ENCODE measurements at places on chromosomes 2 and 18.

GRCh38 chr2:149365931-149366583 lies 35.7 kb downstream of the LYPD6 start:
- DNase-seq = peak; percentile 39

- DNase-seq = no peak
Measured at GRCh38 chr2:70089220-70089982, 2.1 kb downstream of the PCBP1 start.

DNA sequence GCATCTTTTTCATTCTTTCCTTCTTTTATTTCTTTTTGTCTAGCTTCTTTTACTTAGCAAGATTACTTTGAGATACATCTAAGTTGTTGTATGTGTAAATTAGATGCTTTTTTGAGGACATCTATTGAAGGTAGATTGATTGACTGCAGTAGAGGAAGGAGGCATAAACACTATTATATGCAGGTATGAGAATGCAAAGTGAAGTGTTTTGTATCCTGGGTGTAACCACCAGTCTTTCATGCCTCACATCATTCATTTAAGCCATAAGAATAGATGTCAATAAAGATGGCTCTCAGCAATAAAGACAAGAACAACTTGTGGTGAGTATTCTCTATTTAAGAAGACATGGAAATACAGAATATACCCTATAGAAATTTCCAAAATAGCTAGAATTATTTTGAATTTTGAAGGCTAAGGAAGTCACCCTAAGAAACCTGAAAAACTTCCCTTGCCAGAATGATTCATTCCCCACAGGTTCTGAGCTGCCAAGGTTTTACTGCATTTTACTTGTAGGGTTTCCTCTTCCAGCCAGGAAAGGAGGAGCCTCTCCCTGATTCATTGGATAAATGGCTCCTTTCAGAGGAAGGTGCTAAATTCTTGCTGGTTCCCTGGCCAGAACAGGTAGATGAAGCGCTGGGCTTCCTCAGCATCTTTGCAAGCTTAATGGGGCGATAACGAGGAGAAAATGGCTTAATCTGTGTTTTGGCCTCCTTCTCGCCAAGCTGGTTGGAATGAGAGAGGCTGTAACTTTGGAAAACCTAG lies 279.8 kb upstream of the SLC14A2 start:
- DNase-seq = no peak

DNA sequence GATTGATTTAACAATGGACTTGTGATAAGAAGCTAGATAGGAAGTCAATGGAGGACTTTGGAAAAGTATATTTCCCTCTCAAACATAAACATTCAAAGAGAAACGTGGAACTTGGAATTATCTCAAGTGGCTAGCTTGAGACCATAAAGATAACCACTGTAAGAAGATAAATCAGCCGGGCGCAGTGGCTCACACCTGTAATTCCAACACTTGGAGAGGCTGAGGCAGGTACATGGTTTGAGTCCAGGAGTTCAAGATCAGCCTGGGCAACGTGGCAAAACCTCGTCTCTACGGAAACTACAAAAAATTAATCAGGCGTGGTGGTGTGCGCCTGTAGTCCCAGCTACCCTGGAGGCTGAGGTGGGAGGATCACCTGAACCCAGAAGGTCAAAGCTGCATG lies 405.9 kb upstream of the ACVR2A start:
- DNase-seq = no peak

GRCh38 chr2:201255408-201256033 lies 4.8 kb upstream of the CASP8 start:
- DNase-seq = no peak

DNA sequence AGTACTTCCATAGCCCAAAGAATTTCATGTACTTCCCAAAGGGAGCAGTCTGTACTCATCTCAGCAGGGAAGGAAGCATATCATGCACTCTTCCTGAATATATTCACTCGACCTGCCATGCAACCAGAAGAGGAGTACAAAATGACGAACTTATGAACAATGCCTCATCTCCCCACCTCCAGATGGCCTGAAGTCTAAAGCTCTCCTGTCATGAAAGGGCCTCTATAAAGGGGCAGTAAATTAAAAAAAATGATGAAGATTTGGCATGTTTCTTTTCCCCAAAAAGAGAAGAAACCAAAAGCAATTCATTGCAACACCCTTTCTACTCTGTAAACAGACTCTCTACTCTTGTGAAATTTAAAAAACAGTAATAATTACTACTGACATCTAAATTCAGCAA lies 1601.1 kb downstream of the LRP1B start:
- no peak for DNase-seq

- DNase-seq = no peak
Measured at GRCh38 chr2:240962300-240963064, 35.9 kb upstream of the SNED1 start.

DNA sequence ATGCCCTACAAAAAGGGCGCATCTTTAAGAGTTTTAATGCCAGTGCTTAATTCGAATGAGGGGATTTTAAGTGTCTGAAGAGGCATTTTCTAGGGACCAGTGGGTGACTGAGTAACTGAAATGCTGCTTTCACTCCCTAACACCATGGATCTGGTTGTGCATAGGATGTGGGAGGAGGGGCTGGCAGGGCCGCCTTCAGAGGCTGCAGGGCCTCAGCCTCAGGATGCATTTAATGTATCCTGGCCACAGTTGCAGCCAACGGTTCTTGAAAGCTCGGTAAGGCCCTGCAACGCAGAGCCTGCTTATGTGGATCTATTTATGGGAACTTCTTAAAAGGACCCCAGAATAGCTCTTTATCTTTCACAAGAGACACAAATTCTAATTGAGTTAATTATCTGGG lies 25.8 kb upstream of the IL18RAP start:
- no peak for DNase-seq

GRCh38 chr2:80300954-80301353 lies 3.6 kb downstream of the LRRTM1 start:
- DNase-seq = no peak

- no peak for DNase-seq
Measured at GRCh38 chr2:31402388-31402787, 12.2 kb downstream of the XDH start.

DNA sequence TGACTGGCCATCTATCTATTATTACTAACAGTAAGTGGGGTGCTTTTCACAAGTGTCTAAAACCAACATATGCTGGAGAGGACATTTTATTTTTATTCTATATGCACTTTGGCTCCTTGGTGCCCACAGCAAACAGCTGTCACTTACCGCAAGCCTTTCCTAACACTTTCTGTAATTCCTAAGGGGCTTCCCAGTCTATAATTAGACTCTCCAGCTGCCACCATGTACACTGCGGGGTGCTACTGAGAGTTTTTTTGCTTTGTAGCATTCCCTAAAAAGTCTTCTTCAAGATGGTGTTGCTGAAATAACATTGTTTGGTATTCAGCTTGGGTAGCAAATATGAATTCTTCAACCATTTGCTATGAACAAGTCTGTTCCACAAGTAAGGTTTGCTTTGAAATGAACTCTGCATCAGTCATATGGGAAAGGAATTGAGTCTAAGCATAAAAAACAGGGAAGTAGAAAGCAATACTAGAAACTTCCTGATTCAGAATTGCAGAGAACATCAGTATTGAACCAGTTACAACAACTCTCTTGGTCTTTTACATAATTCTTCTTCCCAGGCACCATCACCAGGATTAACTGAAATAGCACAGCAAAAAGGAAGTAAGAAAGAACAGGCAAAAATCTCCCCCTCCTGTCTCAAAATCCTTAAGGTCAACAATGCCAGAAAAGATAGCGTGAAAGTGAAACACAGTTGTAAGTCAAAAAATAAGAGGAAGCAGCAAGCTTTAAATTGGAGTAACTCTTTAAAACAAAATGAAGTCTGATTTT lies 28.6 kb downstream of the EPB41L3 start:
- no peak for DNase-seq

DNA sequence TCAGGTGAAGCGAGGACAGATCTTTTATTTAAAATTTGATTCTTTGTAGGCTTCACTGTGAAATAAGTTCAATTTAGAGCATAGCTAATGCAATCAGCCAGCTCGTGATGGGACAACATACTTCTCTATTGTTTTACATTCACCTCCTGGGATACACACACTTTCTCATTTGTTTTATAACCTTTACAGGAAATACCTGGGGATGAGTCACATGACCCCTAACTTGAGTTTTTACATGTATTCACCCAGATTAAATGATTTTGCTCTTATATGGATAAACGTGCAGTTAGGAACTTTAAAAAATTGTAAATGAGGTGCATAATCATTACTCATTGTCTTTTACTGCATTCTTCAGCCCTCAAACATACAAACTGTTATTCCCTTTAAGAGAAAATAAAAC lies 152.1 kb downstream of the NEDD4L start:
- no peak for DNase-seq

GRCh38 chr2:82792316-82792715 lies 1666.8 kb downstream of the SUCLG1 start:
- no peak for DNase-seq

DNA sequence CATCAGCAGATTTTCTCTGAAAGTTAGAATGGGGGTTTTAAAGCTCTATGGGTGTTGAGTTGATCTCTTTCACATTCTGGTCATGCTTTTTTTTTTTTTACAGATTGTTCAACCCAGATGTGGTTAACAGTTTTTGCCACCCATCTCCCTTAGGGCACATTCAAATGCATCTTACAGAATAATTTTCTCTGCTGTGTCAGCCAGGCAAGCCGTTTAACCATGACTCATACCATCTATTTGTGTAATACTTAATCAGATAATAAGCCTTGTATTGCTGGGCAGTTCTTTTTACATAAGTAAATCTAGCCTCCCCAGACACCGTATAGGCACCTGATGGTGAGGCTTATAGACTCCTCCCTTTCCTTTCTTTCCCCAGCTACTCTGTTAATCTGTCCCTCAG lies 62.0 kb downstream of the TGIF1 start:
- peak; percentile 52 for DNase-seq

DNA sequence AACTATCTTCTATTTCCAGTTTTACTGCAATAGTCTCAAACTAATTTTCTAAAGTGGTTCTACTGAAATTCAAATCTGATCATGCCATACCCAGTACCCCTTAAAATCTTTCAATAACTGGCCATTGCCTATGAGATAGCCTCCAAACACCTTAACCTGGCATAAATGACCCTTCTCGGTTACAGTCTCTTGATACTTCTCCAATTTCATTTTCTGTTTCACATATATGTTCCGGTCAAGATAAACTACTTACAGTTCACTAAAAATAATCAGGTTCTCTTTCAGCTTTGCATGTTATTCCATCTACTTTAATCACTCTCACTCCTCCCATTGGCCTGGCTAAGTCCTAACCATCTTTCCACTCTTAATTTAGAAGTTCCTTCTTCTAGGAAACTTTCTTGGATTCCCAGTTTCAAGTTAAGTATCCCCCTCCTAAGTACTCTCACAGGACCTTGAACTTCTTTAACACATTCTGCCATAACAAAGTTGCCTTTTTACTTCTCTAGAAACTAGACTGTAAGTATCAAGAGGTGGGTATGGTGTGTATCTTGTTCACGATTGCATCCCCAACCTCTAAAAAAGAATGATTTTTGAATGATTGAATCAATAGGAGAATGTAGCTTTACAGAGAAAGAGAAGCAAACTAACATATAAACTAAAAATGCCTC lies 110.2 kb upstream of the RBBP8 start:
- DNase-seq = no peak

GRCh38 chr18:46536215-46536874 lies 120.7 kb downstream of the LOXHD1 start:
- peak; percentile 4 for DNase-seq

GRCh38 chr18:2994020-2994589 lies 18.8 kb downstream of the LPIN2 start:
- DNase-seq = no peak

DNA sequence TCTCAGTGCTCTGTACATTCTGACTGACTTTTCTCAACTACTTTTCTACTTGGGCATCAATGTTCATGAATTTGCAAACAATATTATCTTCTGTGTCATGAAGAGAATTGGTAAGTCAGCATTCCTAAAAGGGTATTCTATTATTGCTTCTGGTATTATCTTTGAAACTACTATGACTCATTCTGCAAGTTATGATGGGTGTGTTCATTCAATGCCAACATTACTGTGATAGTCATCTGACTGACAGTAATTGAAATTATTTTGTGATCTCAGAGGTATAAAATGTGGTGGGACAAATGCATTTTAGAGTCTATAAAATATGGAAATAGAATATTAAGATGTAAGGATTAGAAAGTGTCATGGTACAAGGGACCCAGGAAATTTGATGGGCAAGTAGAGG lies 736.0 kb upstream of the CELF4 start:
- DNase-seq = peak; percentile 21

- DNase-seq = no peak
Measured at GRCh38 chr2:173134703-173135102, 59.1 kb downstream of the MAP3K20 start.

All from kidney glomerular epithelial cell (primary cell).